Right lobe of liver (tissue), 6 donors: ENCODE measurements at places on chromosomes 6 and 20.

DNA sequence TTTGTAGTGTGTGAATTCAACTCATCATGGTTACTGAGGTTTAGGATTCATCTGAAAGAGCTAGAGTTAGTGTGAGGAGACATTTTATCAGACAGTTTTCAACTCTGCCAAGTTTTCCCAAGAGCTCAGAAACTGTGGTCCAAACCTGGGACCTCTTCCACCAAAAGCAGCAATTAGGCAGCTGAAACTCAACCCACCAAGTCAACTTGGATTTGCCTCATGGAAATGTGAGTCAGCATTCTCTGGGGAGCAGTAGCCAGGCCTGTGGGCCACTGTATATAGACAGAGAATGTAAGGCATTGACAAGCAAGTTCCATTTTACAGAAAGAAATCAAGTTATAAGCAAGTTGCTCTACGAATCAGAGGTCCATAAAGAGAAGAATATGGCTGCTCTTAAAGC is 178.8 kb upstream of the HDDC2 start:
- no peak overlapping the region for H3K27ac ChIP-seq
- H3K4me1 ChIP-seq = no peaks in the 10 kb centered on the region
- H3K27me3 ChIP-seq = no peaks in the 10 kb centered on the region
- no peaks in the 10 kb centered on the region for H3K36me3 ChIP-seq
- H3K4me3 ChIP-seq = no peak overlapping the region

- H3K4me1 ChIP-seq = peaks cover 5% of the 10 kb centered on the region
- H3K4me3 ChIP-seq = no peak overlapping the region
- H3K36me3 ChIP-seq = no peaks in the 10 kb centered on the region
- H3K27me3 ChIP-seq = no peaks in the 10 kb centered on the region
Measured at GRCh38 chr6:157766901-157767774, 55.9 kb upstream of the SNX9 start.

DNA sequence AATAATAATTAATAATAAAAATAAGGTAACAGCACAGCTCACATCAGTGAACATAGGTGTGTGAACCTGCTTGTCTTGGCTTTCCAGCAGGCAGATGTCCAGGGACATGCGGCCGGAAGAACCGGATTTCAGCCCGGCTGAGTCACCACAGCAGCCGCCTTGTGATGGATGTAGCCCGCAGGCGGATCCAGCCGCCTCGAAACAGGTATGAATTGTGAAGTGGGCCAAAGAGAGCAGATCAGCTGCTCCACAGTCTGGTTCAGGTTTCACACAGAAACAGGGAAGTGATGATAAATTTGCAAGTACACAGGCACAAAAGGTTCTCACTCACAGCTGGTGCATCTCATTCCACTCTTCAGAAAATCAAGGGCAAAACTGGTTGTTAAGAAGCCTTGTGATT is 55.1 kb downstream of the ID4 start:
- no peaks in the 10 kb centered on the region for H3K4me1 ChIP-seq
- H3K36me3 ChIP-seq = no peaks in the 10 kb centered on the region
- DNase-seq = no peak

DNA sequence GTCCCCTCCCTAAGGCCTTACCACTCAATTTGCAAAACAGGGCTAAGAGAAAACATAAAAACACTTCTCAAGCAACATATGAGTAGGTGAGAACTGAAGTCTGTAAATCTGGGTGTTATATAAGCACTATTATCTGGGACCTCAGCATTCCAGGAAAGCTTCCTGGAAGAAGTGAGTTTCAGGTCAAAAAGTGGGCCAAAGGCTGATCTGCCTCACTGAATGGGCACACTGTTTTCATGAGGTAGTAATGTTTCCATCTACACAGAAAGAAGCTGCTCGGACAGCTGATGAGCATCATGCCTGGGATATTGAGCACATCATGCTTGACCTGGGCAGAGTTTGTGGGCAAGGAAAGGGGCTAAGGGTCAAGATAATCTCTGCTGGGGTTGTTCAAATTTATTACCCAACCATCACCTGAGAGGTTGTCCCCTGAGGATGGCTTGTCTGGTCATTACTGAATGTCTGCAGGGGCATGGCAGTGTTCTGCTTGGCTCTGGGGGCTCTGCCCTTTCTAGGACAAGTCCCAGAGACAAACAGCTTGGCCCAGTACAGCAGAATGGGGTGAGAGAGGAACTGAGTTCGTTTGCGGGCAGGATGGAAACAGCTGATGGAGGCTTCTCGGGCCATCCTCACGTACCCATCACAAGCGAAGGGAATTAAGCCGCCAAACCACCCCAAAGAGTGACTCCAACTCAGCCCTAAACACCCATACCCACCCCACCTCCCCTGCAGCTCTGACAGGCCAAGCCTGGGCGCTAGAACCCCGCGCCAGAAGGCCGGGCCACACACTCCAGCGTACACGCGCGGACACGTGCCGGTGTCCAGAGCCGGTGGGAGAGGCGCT is 1.2 kb upstream of the SYNJ2 start:
- DNase-seq = no peak
- no peak overlapping the region for H3K27ac ChIP-seq
- H3K36me3 ChIP-seq = no peaks in the 10 kb centered on the region
- H3K27me3 ChIP-seq = no peaks in the 10 kb centered on the region

- no peaks in the 10 kb centered on the region for H3K27me3 ChIP-seq
- no peak overlapping the region for H3K4me3 ChIP-seq
- H3K27ac ChIP-seq = peak overlapping the region; percentile 37
- DNase-seq = no peak
Measured at GRCh38 chr20:14470977-14471661, 133.7 kb upstream of the FLRT3 start.

GRCh38 chr6:11343963-11344723 is 111.7 kb upstream of the NEDD9 start:
- H3K4me3 ChIP-seq = no peak overlapping the region
- H3K27ac ChIP-seq = no peak overlapping the region
- no peaks in the 10 kb centered on the region for H3K27me3 ChIP-seq
- H3K4me1 ChIP-seq = no peaks in the 10 kb centered on the region
- no peaks in the 10 kb centered on the region for H3K36me3 ChIP-seq

DNA sequence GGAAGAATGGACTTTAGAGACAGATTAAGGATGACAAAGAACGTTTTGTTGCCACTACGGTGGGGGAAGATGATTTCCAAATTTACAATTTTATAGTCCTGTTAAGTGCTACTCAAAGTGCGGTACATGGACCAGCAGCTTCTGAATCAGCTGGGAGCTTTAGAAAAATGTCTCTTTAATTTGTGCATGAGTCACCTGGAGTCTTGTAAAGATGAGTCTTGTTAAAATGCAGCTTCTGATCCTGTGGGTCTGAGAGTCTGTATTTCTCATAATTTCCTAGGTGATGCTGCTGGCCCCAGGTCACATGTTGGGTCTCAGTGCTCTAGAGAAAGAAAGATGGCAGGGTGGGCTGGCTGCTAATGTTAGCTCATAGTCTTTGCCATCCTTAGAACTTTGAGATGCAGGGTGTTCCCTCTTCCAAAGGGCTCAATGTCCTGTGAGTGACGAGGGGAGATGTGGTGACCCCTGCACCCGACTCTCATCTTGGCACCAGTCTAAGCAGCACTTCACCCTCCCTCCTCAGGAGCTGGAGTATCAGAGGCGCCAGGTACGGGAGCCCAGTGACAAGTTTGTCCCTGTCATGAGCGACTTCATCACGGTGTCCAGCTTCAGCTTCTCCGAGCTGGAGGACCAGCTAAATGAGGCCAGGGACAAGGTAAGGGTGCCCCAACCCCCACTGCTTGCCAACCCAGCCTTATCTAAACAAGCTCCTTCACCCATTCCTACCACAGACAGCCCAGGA is 34.5 kb downstream of the MOCS1 start:
- H3K27ac ChIP-seq = no peak overlapping the region
- H3K4me1 ChIP-seq = no peaks in the 10 kb centered on the region

- H3K27me3 ChIP-seq = no peaks in the 10 kb centered on the region
- no peak overlapping the region for H3K4me3 ChIP-seq
- H3K27ac ChIP-seq = no peak overlapping the region
- DNase-seq = no peak
- no peaks in the 10 kb centered on the region for H3K4me1 ChIP-seq
- no peaks in the 10 kb centered on the region for H3K36me3 ChIP-seq
Measured at GRCh38 chr20:21156266-21156665, 30.4 kb downstream of the KIZ start.

DNA sequence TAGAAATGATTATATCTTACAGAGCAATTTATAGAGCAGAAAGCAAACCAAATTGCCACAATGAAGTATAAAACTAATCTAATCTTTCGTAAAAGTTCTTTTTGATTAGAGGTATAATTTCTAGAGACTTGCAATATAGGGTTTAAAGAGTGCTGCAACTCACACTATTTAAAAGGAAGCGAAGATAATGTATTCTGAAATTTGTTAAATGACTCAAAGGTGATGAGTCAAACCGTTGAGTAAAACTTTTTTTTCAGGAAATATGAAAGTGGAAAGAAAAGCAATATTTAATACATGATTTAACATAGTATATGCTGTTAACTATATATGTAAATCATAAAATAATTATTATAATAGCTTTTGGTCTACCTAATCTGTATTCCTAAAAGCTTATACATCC is 133.6 kb downstream of the SYNE1 start:
- DNase-seq = no peak
- H3K27ac ChIP-seq = no peak overlapping the region
- no peaks in the 10 kb centered on the region for H3K4me1 ChIP-seq
- no peaks in the 10 kb centered on the region for H3K27me3 ChIP-seq

GRCh38 chr6:151566557-151566956 is 72.7 kb downstream of the CCDC170 start:
- no peaks in the 10 kb centered on the region for H3K27me3 ChIP-seq
- no peaks in the 10 kb centered on the region for H3K4me1 ChIP-seq
- H3K27ac ChIP-seq = no peak overlapping the region
- DNase-seq = no peak

DNA sequence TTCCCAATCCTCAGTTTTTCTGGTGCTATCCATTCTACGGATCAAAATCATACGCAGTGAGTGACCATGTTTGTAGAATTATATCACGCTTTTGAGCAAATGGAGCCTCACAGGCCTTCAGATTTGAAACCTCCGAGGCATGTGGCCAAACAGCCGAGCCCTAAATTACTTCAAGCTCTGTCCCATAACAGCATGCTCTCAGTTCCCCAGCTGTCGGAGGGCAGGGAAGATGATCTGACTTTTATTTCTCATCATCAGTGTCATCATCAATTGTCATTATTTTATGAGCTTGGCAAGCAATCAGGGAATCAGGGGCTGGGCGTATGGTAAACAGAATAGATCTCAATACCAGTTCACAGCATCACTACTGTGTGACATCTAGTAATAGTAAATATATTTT is 73.2 kb downstream of the PSMG4 start:
- no peak overlapping the region for H3K27ac ChIP-seq
- no peaks in the 10 kb centered on the region for H3K27me3 ChIP-seq
- DNase-seq = no peak
- H3K4me3 ChIP-seq = no peak overlapping the region
- no peaks in the 10 kb centered on the region for H3K36me3 ChIP-seq
- peaks cover 19% of the 10 kb centered on the region for H3K4me1 ChIP-seq
